ENCODE measurements at places on chromosomes 11 and 22.

DNA sequence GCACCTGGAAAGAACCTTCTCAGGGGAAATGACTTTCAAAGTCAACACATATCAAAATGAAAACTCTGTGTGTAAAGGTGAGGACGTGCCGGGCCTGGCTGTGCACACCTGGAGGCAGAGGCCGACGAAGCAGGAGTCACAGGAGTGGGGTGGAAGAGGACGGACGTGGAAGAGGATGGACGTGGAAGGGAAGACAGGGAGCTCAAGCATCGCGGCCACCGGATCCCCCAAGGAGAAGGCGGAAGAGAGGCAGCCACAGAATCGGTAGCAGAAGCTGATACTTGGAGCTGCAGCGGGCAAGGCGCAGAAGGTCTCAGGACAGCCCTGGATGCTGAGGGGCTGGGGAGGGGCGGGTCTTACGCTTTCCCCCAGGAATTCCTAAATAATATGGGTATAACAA, 519.8 kb downstream of the BRD1 start:
- no peak for DNase-seq

- DNase-seq, result no peak
Measured at GRCh38 chr11:115871161-115871760, 367.0 kb upstream of the CADM1 start.

DNA sequence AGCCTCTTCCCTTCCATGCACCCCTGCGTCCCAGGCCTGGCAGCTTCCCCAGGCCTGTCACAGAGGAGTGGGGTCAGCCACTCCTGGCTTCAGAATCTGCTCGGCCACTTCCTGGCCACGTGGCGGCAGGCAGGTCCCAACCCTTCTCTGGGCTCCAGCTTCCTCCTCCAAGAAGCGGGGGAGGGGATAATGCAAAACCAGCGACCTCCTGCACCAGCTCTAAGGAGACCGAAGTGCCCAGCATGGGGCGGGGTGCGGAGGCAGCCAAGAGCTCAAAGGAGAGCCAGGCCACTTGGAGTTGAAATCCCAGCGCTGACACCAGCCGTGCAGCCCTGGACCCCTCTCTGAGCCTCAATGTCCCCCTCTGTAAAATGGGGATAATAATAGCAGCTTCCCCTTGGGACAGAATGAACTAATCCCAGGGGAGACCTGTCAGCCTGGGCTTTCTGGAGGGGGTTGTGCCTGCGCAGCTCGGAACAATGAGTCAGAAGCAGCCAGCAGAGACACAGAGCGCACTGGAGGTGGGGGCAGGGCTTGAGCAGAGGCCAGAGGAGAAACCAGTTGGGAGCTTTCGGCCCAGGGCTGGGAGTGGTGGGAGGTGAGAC, 22.8 kb upstream of the PICK1 start:
- no peak for DNase-seq

DNA sequence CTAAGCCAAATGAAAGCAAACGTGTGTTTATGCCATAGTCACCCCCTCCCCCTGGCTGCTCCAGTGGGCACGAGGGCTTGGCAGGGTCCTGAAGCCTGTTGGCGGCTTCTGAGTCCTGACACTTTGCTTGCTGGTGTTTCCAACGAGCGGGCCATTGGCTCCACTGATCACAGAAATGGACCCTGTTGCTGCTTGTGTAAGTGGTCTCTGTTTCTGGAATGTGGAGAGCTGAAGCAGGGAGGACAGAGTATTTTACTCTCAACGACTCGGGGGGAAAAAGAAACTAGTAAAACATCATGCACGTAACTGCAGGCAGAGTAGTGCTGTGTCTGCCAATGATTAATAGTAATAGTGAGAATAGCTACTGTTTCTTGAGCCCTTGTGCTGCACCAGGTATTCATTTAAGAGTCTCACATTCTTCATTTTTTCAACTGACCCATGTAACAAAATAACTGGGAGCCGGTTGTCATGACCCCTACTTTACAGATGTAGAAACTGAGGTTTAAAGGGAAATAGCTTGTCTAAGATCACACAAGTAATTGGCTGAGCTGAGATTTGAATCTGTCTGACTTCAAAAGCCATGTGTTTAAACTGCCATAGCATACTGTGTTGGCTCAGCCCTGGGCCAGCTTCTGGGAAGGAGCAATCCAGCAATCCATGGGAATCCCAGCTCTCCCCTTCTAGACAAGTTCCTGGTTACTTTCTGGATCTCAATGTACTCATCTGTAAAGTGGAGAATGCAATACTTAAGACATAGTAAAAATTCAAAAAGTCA, 526.7 kb downstream of the INSC start:
- DNase-seq, result no peak

- no peak for DNase-seq
Measured at GRCh38 chr11:2369320-2369719, 7.8 kb upstream of the CD81 start.

- DNase-seq, result no peak
Measured at GRCh38 chr11:122007601-122008071, 108.4 kb downstream of the BLID start.

DNA sequence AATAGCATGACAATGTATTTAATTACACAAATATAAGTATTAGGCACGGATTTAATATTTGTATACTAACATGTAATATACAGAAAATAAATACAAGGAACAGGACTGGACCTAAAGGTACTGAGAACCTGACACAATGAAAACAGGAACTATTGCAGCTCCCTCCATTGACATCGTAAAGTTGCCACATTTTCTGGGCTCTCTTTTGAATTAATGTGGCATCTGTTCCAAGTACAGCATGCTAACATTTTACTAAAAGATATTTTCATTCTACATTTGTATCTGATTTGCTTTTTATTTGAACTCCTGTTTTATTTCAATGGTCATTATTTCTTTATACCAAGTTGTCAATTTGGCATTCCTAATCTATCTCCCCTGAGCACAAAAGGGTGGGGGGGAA, 15.3 kb downstream of the PHF21A start:
- no peak for DNase-seq

DNA sequence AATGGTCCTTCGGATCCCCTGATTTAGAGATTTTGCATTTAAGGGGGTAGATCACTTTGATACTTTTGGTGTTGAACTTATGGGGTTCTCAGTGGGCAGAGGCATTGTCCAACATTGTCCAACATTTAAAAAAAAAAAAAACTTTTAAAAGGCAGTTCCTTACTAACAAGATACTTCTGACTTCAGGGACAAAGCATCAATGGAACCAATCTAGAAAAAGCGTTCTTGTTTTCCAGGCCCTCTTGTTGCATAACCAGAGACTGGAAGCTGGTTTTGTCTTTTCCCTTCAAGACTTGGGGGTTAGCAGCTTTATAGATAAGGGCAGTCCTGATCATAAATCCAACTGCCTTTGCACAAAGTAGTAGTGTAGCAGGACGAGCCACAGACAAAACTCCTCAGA, 40.4 kb downstream of the ACER3 start:
- no peak for DNase-seq

- peak; percentile 7 for DNase-seq
Measured at GRCh38 chr11:17730608-17731462, 3.7 kb upstream of the KCNC1 start.

DNA sequence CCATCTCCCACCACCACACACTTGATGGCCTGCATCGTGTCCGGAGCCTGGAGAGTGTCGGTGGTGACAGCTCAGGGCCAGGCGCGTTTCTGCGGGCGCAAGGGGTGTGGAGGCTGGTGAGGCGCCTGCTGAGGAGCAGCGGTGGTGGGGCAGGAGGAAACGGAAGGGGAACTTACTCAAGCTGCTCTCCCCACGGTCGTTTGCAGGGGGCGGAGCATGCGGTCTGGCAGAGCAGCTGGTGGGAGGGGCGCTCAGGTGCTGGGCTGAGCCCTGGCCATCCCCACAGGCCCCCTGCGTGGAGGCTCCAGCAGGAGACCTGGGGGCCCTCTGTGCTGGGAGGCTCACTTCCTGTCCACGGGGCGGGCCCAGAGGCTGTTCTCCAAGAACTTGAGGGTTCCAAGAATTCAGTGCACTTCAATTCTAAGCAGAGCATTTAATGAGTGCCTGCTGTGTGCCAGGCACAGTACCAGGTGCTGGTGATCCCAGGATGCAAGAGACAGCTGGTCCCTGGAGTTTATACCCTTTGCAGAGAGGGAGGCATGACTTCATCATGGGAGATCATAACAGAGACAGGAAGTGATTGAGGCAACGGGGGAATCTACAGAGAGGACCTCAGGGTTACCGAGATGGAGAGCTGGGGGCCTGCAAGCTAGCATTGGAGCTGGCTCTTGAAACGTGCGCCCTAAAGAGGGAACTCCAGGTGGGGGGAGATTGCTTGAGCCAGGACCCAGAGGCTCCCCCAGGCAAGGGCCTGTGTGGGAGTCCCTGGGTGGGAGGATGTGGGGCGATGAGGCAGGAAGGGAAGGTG, at the start of gene RAC2:
Gene RAC2 (minus strand): TSS at position 156 of the 808 bp plus-strand sequence. CDS start 121 bp downstream, at position 35.
- DNase-seq, result peak; percentile 86

DNA sequence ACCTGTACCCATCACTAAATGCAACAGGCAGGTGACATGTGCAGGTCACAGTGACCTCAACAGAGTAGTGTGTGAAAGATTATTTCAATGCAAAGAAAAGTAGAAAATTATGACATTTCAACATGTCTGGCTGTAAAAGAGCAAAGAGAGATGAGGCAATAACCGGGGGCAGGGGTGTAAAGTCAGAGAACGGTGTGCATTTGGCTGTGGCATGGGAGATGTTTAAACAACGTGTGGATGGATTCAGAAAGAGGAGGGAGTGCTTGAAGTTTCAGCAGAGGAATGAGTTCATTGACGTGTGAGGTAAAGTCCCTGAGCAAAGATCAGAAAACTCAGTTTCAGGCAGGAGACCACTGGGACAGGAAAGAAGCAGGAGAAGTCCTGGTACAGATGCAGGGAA, 229.7 kb downstream of the BUD13 start:
- no peak for DNase-seq

- no peak for DNase-seq
Measured at GRCh38 chr11:67365736-67366444, 7.5 kb downstream of the CLCF1 start.

- DNase-seq, result no peak
Measured at GRCh38 chr11:10584071-10584501, 15.6 kb upstream of the LYVE1 start.

DNA sequence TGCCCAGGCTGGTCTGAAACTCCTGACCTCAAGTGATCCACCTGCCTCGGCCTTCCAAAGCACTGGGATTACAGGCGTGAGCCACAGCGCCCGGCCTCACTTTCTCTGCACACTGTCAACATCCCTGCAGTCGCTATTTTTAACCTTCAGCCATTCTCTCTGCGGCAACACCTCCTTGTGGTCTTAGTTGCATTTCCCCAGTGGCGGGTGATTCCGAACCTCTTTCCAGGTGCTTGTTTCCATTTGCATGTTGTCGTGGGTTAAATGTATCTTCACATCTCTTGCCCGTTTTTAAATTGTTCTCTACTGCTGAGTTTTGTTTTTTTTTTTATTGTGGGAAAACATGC, 2.2 kb upstream of the SCT start:
- no peak for DNase-seq

DNA sequence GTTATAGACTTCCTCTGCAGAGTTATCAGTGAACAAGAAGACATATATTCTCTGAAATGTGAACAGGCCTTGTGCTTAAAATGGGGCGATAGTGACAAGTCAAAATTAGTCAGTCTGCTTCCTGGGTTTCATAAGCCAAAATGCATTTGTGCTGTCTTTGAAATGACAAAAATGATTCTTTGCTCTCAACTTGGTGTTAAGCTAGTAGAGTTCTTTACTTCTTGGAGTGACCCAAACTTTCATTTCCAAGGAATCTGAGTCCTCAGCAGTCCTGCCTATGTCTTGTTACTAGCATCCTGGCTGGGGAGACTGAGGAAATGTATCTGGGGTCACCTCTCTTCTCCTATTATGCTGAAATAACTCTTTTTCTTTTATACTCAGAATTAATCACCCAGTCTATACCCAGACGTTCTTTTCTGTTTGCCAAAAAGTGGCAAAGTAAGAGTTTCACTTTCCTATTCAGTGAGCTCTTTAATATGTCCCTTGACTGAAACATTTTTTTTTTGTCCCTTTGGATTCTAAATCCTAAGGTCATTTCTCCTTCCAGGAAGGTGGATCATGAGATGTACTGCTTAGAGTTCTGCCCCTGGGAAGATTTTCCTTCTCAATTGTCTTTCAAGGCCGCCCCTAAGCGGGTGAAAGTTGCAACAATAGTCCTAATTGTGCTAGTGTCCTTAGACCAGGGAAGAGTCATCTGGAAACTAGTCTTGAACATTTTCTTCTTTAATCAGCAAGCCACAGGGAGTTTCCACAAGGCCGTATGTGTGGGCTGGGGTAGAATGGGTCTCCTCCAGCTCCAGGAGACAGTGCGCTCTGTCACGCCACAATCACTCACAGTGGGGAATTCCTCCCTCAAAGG, 53.0 kb upstream of the RDX start:
- DNase-seq, result no peak
